Aorta (tissue), 5 donors: ENCODE measurements at places on chromosomes 7 and 10. TPM values are rescaled to one million over a fixed set of nuclear protein-coding genes. Genes with fewer than 3 reads are reported as not detected.

GRCh38 chr7:55223023-55223422 lies 142.1 kb upstream of the LANCL2 start:
- DNase-seq = no peak
- H3K4me3 ChIP-seq = no peak overlapping the region
- H3K27ac ChIP-seq = no peak overlapping the region
- H3K36me3 ChIP-seq = no peaks in the 10 kb centered on the region

GRCh38 chr7:65235586-65235985 lies 138.1 kb upstream of the ZNF92 start:
- no peak overlapping the region for H3K27ac ChIP-seq
- DNase-seq = no peak
- no peak overlapping the region for H3K4me3 ChIP-seq

DNA sequence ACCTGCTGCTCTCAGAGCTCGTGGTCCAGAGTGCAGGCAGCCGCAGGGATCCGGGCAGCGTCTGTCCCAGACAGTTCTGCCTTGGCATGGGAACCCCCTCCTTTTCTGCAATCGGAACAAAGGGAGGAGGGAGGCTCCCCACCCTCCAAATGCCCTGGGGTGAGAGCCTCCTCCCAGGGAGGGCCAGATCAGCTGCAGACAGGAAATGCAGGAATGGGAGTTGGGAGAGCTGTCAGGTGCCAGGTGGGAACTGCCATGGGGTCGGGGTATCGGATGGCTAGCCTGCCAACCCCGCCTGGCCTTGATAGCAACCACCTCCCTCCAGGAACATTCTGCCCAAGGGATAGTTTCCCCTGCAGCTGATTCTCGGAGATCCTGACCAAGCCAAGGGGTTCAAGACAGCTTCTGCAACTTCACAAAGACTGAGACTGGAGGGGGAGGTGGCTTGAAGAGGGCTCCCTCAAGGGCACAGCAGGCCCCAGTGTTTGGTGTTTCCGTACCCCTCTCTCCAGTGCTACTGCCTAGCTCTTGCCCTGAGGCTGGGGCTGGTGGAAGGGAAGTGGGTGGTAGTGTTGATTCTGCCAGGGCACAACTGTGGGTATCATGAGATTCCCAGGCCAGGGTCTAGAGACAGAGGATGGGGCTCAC lies at the start of gene CALML5:
Gene CALML5, minus strand, starts transcription at position 78 of the 648 bp plus-strand sequence. CDS start 132 bp downstream, outside the sequence.
- no peaks in the 10 kb centered on the region for H3K36me3 ChIP-seq
- no peaks in the 10 kb centered on the region for H3K27me3 ChIP-seq
- no peaks in the 10 kb centered on the region for H3K4me1 ChIP-seq
- H3K27ac ChIP-seq = no peak within 1 kb of the TSS

OSBPL3 gene
- polyA plus RNA-seq = 2.9 TPM

- DNase-seq = no peak
- H3K27me3 ChIP-seq = no peaks in the 10 kb centered on the region
- H3K27ac ChIP-seq = peak overlapping the region; percentile 43
- peaks cover 4% of the 10 kb centered on the region for H3K36me3 ChIP-seq
- H3K4me1 ChIP-seq = peaks cover 5% of the 10 kb centered on the region
Observed at GRCh38 chr7:107609811-107610261, 29.8 kb downstream of the BCAP29 start.

HOXA3 gene
- polyA plus RNA-seq = 3.8 TPM

DNA sequence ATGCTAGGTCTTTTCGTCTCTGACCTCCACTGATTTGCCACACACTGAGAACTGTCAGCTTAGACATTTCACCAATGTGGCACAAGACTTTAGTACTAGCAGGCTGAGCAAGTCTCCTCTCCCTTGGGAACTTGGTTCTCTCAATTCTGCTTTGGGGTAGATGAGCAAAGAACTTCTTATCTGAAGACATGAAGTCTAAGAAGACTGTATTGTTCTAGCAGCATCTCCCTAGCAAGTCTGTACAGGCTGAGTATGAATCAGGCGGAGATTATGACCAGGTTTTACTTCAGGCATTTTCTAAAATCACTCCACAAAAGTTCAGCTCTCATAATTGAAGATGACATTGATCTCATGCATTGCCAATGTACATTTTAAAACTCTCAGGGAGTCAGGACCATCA lies 23.8 kb upstream of the STN1 start:
- H3K4me3 ChIP-seq = no peak overlapping the region
- DNase-seq = no peak
- H3K36me3 ChIP-seq = no peaks in the 10 kb centered on the region
- H3K27me3 ChIP-seq = no peaks in the 10 kb centered on the region

- no peak for DNase-seq
- H3K27me3 ChIP-seq = no peaks in the 10 kb centered on the region
- H3K27ac ChIP-seq = no peak overlapping the region
Observed at GRCh38 chr10:35650894-35651293, 8.8 kb upstream of the FZD8 start.

C7orf33 gene
- polyA plus RNA-seq = not detected

DNA sequence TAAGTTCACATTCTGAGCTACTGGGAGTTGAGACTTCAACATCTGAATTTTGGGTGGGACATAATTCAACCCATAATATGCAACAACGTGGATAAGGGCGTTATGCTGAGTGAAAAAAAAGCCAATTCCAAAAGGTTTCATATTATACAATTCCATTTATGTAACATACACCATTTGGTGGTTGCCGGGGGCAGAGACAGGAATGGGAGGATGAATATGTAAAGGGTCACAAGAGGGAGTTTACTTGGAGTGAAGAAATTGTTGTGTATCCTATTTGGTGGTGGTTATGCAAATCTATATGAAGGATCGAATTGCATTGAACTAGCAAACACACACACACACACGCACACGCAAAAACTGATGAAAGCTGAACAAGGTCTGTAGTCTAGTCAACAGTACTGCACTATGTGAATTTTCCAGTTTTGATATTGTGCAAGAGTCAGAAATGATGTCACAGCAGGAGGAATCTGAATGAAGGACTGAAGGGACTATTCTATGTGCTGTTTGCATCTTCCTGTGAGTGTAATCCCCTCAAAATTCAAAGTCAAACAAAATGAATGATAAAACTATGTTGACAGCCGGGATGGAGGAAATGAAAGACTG lies 249.2 kb upstream of the HABP2 start:
- no peak for DNase-seq
- no peaks in the 10 kb centered on the region for H3K4me1 ChIP-seq
- no peaks in the 10 kb centered on the region for H3K36me3 ChIP-seq
- no peak overlapping the region for H3K4me3 ChIP-seq
- H3K27me3 ChIP-seq = no peaks in the 10 kb centered on the region
- no peak overlapping the region for H3K27ac ChIP-seq

DNA sequence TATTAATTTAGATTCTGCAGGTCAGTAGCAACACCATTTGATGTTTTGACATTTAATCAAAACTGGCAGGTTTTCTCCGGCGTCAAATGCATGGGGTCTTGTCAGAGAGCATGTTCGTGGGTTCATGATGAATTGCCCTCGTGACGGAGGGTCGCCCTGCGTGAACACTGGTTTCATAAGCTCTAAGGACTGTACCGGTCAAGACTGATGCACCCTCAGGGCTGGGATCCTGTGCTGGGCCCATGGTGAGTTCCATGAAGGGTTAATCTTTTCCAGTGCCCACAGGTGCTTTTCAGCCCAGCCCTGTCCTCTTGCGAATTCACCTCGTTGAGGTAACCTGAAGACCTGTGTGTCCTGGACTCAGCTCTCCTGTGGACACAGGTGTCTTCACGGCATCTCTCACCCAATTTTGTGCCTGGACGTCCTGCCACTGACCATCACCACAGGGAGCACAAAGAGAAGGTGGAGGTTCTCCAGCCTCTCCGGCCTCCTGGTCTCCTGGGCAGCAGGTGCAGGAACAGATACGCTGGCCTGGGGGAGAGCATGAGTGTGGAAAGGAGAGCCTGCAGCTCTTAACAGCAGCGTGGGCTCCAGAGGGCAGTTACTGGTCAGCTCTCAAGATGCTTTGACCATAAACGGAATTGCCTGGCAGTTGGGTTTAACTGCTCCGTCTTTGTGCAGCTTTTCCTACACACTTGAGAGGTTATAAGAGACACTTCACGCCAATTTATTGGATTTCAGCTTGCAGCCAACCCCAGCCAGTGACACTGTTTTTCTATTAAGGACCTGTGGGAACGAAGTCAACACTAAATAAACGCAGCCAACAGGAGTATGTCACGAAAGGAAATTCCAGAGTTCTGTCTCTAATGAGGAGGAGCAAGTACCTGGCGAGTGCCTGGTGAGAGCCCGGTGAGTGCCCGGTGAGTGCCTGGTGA lies 37.4 kb upstream of the CFAP46 start:
- H3K27ac ChIP-seq = no peak overlapping the region
- H3K27me3 ChIP-seq = no peaks in the 10 kb centered on the region
- H3K4me1 ChIP-seq = no peaks in the 10 kb centered on the region
- no peaks in the 10 kb centered on the region for H3K36me3 ChIP-seq

MBL2 gene
- polyA plus RNA-seq = not detected

DNA sequence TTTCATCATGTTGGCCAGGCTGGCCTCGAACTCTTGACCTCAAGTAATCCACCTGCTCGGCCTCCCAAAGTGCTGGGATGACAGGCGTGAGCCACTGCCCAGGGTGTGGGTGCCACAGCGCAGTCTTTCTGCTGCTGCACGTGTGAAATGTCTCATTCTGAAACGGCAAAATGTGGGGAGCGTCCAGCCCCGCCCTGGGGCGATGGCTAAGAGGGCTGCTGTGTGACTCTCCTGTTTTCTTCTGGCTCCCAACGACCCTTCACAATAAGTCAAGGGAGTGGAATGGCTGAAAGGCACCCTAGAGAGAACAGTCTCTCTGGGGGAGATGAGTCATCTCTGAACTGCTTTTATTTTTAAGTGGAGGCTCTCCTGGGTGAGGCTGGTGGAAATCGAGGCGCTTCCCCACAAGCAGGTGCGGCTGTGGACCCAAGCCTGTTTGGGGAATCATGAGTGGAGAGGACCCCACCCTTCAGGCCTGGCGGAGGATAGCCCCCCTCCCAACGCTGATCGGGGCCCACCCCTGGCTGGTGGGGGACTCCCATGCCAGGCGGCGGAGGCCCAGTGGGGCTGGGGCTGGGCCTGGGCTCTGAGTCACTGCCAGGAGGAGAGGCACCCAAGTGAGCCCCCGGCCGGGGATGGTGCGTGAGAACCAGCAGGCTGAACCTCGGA lies 18.0 kb downstream of the ADAP1 start:
- H3K36me3 ChIP-seq = no peaks in the 10 kb centered on the region
- H3K4me1 ChIP-seq = no peaks in the 10 kb centered on the region
- no peak overlapping the region for H3K4me3 ChIP-seq
- H3K27me3 ChIP-seq = no peaks in the 10 kb centered on the region
- H3K27ac ChIP-seq = no peak overlapping the region

DNA sequence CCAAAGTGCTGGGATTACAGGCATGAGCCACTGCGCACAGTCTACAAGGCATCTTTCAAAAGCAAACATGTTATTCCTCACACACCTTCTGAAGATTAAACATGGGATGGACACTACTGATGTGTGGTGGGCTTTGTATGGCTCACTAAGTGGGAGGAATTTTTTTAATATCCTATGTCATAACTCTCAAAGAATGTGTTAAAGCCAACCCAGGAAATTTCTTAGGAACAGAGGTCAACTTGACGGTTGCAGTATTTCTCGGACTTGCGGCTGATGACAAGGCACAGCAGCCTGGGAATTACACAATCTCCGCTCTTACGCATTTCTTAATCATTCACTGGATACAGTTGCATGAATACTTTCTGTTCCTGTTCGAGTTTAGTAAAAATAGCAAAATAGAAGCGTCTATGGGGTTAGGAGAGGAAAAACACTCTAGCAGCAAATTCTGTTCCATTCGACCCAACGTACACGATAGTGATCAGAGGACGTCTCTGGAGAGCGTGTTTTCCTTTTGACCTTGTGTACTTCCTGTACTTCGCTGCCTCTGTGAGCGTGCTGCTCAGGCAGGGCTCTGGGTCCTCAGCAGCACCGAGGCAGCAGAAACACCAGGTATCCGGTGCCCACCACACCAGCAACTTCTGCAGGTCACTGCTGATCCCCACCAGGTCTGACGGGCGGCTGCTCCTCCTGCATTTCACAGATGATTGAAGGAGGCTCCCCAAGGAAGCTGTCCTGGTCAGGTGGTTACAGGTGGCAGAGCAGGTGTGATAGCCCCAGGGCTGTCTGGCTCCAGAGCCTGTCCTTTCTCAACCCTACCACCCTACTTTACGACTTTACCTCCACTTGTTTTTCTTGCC lies 26.4 kb upstream of the SRGN start:
- H3K4me1 ChIP-seq = no peaks in the 10 kb centered on the region
- no peak overlapping the region for H3K4me3 ChIP-seq
- no peaks in the 10 kb centered on the region for H3K27me3 ChIP-seq
- DNase-seq = no peak
- H3K27ac ChIP-seq = peak overlapping the region; percentile 34
- no peaks in the 10 kb centered on the region for H3K36me3 ChIP-seq

DNA sequence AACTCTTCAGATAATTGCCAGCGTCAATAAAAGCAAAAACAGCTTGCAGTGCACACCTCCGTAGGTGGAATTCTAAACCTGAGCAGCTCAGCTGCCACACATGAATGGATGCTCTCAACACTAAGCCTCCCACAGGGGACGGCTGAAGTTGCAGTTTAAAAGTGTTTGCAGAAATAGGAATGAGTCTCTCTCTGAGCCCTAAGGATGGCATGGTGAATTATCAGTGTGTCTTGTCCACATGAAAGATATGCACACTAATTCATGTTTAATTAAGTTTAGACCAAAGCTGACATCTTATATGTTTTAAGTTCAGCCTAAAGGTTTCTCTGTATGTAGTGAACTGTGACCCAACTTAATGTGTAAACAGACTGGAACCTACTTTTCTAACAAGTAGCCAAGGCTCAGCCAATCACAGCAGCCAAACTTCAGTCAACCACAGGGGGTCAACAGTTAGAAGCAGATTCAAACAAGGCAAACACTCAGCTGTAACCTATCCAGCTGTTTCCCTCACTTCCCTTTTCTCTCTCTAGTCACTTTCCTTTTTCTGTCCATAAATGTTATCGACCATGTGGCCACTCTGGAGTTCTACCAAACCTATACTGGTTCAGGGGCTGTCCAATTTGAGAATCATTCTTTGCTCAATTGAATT lies 38.1 kb downstream of the CTTNBP2 start:
- H3K4me3 ChIP-seq = no peak overlapping the region
- no peaks in the 10 kb centered on the region for H3K27me3 ChIP-seq
- no peak for DNase-seq
- no peaks in the 10 kb centered on the region for H3K36me3 ChIP-seq

GRCh38 chr10:91415816-91416215 lies 5.7 kb downstream of the HECTD2 start:
- H3K4me1 ChIP-seq = peaks cover 5% of the 10 kb centered on the region
- H3K36me3 ChIP-seq = no peaks in the 10 kb centered on the region
- H3K4me3 ChIP-seq = no peak overlapping the region
- DNase-seq = no peak

- H3K36me3 ChIP-seq = no peaks in the 10 kb centered on the region
- peak overlapping the region; percentile 96 for H3K27ac ChIP-seq
- DNase-seq = peak; percentile 72
- no peaks in the 10 kb centered on the region for H3K27me3 ChIP-seq
- peak overlapping the region; percentile 77 for H3K4me3 ChIP-seq
Observed at GRCh38 chr7:99141841-99142726, 1.8 kb downstream of the SMURF1 start.
